ENCODE measurements at places on chromosomes 2 and 18. TPM values are rescaled to one million over a fixed set of nuclear protein-coding genes. Genes with fewer than 3 reads are reported as not detected.

DNA sequence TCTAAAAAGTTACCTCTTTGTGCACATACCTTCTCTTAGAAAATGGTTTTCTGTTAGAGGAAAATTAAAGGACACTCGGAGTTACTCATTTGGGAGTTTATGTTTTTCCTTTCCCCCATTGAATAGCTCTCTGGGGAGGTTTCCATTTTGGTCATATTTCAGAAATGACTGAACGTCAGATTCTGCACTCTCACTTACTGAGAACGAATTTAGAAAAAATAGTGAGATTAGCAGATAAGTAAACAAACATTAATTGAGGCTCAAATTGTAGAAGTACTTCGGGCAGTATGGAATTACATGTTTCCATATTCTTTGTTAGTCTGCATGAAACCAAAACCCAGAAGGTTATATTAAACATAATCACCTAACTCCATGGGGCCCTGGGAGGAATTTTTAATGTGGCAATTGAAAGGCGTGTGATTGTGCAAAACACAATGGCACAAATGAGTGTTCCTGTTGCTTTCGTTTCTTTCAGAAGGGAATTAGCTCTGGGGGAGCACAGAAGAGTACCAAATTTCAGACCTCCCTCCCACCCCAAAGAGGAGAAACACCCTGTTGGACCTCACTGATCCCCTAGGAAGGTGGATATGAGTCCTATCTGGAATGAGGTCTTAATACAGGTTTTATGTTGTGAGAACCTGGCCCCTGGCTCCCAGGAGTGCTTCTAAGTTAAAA is 212.3 kb downstream of the BCL2 start:
- DNase-seq, result no peak

- DNase-seq, result no peak
These were observed 72.1 kb downstream of the COL6A3 start for GRCh38 chr2:237341872-237342271.

DNA sequence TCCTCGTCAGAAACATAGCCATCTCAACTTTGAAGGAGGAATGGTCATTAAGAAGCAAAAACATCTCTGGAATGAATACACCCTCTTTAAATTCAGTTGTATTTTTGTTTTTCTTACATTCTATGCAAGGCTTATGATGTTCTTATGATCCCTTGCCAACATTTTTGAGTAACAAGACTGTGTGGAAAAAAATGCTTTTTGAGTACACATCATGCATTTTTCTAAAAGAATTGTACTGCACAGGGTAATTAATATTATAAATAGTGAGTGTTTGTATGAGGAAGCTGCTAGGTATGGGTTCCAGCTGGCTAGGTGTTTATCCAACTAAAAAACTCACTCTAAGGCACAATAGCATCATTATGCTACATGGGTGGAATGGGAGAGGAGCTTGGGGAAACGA is 59.0 kb upstream of the SPATS2L start:
- no peak for DNase-seq

DNA sequence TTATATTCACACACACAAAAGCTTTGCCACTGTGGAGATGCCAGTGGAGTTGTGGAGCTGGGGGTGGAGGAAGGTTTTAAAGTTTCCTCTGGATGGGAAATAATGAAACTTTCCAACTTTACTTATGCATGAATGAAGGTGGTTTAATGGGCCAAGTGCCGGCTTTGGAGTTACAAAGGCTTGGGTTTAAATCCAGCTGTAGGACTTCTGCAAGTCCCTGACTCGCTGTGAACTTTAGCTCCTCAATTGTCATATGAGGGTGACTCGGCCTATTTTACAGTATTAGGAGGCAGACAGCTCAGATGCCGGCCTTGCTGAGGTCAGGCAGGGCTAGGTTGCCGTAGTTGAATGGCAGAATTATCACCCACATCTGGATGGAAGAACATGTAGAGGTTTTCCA is 415.8 kb upstream of the TRIB2 start:
- no peak for DNase-seq

GRCh38 chr2:222604749-222605515 is 51.0 kb downstream of the FARSB start:
- no peak for DNase-seq

The NT5C1B gene
- total RNA-seq, result not detected

DNA sequence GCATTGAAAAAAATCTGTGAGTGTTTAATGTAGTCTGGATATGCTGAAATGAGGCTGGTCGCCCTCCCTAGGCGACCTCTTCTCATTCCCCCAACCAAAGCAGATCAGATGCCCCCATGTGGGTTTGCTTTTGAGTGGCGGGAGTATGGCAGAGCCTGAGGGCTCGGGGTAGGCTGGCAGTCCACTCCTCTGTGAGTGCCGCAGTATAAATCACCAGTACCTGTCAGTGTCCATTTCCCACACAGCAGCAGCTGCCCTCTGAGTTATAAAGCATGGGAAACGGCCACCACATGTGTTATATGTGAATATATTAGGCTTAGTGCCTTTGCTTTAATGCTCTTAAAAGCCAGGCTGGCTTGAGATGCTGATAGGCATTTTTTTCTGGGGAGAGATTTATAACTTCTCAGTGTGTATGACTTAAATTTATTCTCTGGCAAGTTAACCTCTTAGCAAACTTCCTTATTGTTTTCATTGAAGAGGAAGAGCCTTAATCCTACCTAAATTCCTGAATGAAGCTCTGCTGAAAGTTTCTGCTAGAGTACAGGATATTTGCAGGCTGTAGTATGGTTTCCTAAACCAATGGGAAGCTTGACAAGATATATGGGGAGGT is 3.8 kb downstream of the DCC start:
- no peak for DNase-seq

The SELENOI gene
- total RNA-seq, result 31.5 TPM
